ENCODE measurements at places on chromosomes 12 and 14.

GRCh38 chr12:55642267-55642666 lies 5.6 kb downstream of the OR10P1 start:
- DNase-seq, result no peak
- no peaks in the 10 kb centered on the region for H3K36me3 ChIP-seq
- H3K4me3 ChIP-seq, result no peak overlapping the region
- no peaks in the 10 kb centered on the region for H3K27me3 ChIP-seq
- peak overlapping the region; percentile 7 for H3K27ac ChIP-seq

DNA sequence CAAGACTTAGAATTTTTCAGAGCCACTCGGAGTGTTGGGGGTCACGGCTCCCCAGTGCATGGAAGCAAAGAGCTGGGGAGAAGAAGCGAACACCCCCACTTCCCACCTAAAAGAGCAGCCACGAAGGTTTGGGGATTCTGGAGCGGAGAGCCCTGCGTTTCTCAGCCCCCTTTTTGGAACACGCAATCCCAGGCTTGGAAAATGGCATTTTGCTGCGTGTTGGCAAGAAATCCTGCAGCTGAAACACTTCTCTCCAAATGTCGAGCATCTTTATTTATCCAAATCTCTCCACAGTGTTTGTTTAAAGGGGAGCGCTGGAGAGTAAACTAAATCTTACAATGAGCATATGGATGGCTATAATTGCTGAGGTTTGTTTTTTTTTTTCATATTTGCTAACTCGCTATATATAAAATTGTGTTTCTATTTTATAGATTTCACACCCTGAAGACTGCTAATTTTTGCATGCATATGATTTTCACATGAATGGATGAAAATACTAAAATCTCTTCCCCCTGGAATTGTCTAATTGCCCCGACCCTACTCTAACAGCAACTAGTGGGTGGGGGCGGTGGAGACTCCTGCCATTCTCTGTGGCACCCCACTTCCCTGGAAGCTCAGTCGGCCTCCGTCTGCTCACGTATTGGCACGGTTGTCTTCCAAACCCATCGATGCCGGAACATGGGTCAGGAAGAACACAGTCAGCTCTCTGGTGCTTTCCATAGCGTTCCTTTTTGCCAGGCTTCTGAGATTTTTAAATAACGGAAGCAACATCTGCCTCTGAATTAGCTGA lies 120.5 kb downstream of the GCH1 start:
- peaks cover 35% of the 10 kb centered on the region for H3K4me1 ChIP-seq
- no peak overlapping the region for H3K4me3 ChIP-seq
- no peak for DNase-seq
- no peaks in the 10 kb centered on the region for H3K27me3 ChIP-seq

DNA sequence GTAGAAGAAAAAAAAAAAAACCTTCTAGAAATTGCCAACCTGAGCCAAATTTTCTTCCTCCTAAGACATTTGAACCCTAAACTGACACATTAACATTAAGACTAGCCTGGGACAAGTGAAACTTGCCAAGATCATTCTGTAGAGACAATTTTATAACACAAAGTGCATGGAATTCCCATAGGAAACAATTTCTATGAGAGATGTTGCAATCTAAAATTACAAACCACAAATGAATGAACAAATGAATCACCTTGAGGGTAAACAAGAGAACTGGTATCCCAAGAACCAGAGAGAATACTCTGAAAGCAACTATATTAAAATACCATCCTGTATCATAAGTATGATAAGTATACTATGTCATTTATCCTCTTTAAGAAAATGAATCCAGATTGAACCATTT lies 165.3 kb downstream of the DICER1 start:
- peaks cover 10% of the 10 kb centered on the region for H3K27me3 ChIP-seq
- DNase-seq, result no peak
- no peaks in the 10 kb centered on the region for H3K36me3 ChIP-seq
- H3K4me1 ChIP-seq, result no peaks in the 10 kb centered on the region

DNA sequence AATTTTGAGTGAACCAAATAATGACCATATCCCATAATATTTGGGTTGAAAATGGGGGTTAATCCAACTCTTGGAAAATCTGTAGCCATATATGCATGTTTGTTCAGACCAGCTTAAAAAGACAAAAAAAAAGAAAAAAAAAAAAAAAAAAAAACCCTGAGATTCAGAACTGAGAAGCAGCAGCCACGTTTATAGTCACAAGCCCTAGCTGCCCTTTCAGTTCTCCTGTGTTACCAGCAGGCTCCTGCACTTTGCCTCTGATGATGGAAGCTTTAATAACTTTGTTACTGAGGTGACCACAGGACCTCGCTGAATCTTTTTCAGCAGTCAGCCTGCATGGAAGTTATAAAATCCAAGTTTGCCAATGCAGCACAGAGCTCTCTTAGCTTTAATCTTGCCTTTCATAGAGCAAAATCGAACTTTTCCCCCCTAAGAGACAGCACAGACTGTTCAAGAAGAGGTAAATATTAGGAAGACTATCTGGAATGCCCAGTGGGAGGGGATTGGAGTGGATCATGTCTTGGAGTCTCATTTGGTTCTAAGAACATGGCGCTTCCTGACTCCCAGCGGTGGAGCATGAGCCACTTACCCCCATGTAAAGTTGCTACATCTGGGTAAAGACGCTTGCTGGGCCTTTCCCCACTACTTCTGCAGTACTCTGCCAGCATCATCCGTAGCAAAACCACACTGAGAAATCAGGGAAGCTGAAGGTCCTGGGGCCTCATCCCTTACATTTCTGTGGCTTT lies 20.6 kb downstream of the GNG2 start:
- no peak for DNase-seq
- H3K4me3 ChIP-seq, result no peak overlapping the region
- no peaks in the 10 kb centered on the region for H3K36me3 ChIP-seq
- H3K27me3 ChIP-seq, result no peaks in the 10 kb centered on the region

GRCh38 chr12:1470051-1470450 lies 124.3 kb downstream of the FBXL14 start:
- peaks cover 3% of the 10 kb centered on the region for H3K36me3 ChIP-seq
- H3K4me3 ChIP-seq, result no peak overlapping the region
- DNase-seq, result no peak
- H3K27ac ChIP-seq, result no peak overlapping the region

- peaks cover 28% of the 10 kb centered on the region for H3K36me3 ChIP-seq
- H3K27me3 ChIP-seq, result no peaks in the 10 kb centered on the region
- H3K27ac ChIP-seq, result no peak overlapping the region
- no peaks in the 10 kb centered on the region for H3K4me1 ChIP-seq
- DNase-seq, result no peak
These were observed 57.6 kb downstream of the PEBP1 start for GRCh38 chr12:118193477-118193876.

DNA sequence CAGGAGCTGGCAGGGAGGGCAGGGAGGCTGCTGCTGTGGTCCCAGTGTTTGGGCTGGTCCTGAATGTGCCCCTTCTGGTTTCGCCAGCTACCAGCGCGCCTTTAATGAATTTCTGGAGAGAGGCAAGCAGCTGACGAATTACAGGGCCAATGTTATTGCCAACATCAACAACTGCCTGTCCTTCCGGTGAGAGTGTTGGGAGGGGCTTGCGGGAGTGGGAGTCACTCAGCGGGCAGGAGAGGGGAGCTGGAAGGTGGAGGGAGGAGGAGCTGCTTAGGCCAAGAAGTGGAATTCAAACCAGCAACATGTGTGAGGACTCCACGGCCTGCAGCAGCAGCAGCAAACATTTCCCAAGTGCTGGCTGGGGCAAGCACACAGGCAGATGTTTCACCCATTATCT lies 7.7 kb downstream of the TNFAIP2 start:
- no peak for DNase-seq
- peaks cover 4% of the 10 kb centered on the region for H3K4me1 ChIP-seq
- H3K27ac ChIP-seq, result no peak overlapping the region
- H3K4me3 ChIP-seq, result no peak overlapping the region
- peaks cover 4% of the 10 kb centered on the region for H3K36me3 ChIP-seq

DNA sequence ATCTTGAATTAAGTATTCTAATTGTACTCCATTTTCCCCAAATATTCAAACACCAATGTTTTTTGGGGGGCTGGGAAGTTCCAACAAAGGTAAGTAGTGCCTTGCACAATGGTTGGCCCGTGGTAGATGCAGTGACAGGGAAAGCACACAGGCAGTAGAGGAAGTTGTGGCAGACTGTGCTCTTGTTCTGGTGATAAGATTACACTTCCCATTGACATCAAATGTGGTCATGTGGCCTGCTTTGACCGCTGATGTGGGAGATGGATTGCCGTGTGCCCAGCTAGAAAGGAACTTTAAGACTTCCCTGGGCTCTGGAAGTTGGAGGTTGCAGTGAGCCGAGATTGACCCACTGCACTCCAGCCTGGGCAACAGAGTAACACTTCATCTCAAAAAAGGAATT lies 223.8 kb downstream of the VRK1 start:
- H3K4me1 ChIP-seq, result no peaks in the 10 kb centered on the region
- no peak overlapping the region for H3K4me3 ChIP-seq
- no peak for DNase-seq
- H3K27ac ChIP-seq, result no peak overlapping the region
- no peaks in the 10 kb centered on the region for H3K27me3 ChIP-seq
- H3K36me3 ChIP-seq, result no peaks in the 10 kb centered on the region

DNA sequence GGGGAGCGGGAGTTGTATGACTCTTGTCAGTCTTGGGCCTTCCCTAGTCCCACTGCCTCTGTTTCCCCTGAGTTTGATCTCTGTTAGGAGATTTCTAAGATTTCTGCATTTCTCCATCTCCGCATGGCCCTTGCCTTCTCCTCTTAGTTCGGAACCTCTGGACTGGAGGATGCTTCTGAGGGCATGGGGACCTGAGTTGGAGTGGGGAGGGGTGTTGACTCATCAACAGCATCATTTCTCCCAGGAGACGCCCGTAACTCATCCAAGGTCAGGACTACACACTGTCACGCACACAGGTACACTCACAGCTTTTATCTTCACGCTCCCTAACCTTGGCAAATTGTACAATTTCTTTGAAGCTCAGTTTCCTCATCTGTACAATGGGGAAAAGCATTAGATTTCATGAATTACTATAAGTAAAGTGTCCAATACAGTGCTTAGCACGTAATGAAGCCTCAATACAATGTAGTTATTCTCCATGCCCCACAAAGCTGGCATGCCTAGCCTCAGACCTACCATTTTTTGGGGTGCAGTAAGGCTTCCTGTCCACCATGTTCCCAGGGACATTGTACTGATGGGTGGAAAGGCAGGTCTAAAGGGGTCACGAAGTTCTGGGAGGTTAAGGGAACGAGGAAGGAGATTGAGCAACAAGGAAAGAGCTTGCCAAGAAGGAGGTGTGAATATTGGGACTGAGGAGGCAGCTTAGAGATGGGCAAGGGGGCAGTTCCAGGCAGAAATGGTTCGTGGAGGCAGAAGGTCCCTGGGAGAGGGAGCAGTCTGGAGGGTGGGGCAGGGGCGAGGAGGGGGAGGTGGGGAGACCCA lies 600 bp upstream of the LAG3 start:
- no peak for DNase-seq
- peaks cover 20% of the 10 kb centered on the region for H3K36me3 ChIP-seq
- peaks cover 5% of the 10 kb centered on the region for H3K27me3 ChIP-seq
- peaks cover 36% of the 10 kb centered on the region for H3K4me1 ChIP-seq
- H3K4me3 ChIP-seq, result no peak overlapping the region

- no peaks in the 10 kb centered on the region for H3K36me3 ChIP-seq
- H3K4me1 ChIP-seq, result no peaks in the 10 kb centered on the region
- no peak overlapping the region for H3K4me3 ChIP-seq
- no peak overlapping the region for H3K27ac ChIP-seq
- H3K27me3 ChIP-seq, result no peaks in the 10 kb centered on the region
- no peak for DNase-seq
These were observed 519.9 kb downstream of the C12orf50 start for GRCh38 chr12:87509237-87509820.

DNA sequence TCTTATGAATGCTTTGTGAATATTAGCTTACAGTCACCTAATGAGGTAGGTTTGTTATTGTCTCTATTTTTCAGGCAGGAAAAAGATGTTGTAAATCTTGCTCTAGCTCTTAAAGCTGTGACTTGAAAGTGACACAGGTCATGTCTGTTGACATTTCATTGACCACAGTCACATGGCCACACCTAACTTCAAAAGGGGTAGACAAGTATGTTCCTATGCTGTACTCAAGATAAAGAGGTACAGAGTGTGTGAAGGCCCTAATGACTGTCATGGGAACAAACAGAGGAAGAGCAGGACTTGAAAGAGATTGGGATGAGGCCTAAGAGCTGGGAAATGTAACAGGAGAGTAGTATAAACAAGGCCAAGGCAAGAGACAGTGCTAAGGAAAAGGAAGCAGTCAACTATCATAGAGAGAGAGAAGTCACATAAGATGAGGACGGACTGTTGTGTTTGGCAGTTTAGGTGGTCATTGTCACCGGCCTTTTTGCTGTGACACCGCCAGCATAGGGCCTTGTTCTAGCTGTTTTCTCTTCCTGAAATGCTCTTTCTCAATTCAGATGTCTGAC lies 181.0 kb downstream of the CFAP54 start:
- H3K27ac ChIP-seq, result no peak overlapping the region
- no peaks in the 10 kb centered on the region for H3K36me3 ChIP-seq
- H3K4me1 ChIP-seq, result no peaks in the 10 kb centered on the region
- H3K4me3 ChIP-seq, result no peak overlapping the region
- no peak for DNase-seq
- no peaks in the 10 kb centered on the region for H3K27me3 ChIP-seq

DNA sequence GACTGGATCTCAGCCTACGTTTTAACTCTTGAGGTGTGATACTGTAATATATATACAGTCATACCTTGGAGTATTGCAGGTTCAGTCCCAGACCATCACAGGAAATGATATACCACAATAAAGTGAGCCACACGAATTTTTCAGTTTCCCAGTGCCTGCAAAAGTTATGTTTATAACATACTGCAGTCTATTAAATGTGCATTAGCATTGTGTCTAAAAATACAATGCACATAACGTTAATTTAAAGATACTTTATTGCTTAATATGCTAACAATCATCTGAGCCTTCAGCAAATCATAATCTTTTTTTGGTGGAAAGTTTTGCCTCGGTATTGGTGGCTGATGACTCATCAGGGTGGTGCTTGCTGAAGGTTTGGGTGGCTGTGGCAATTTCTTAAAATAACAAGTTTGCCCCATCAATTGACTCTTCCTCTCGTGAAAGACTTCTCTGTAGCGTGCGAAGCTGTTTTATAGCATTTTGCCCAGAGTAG lies 18.9 kb downstream of the PYROXD1 start:
- no peak overlapping the region for H3K4me3 ChIP-seq
- peaks cover 88% of the 10 kb centered on the region for H3K36me3 ChIP-seq
- DNase-seq, result no peak
- H3K27ac ChIP-seq, result no peak overlapping the region

DNA sequence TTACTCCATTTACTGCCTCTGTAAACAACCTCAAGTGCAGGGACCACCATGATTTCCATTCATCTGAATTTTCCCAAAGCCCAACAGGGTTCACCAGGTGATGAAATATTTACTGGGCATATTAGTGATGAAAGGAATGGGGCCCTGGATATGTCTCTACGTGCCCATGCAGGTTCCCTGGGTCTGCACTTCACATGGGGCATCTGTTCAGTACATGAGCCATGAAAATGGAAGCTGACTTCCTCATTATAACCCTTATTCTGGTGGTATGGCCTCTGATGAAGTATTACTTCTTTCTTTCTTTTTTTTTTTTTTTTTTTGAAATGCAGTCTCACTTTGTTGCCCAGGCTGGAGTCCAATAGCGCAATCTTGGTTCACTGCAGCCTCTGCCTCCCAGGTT lies 26.5 kb upstream of the CORO1C start:
- no peaks in the 10 kb centered on the region for H3K27me3 ChIP-seq
- H3K4me3 ChIP-seq, result no peak overlapping the region
- H3K4me1 ChIP-seq, result no peaks in the 10 kb centered on the region
- H3K27ac ChIP-seq, result no peak overlapping the region

Data from heart left ventricle (tissue), 16 donors.